ENCODE measurements at places on chromosomes 1 and 21.

GRCh38 chr21:14961502-14961901 is 103.3 kb downstream of the NRIP1 start:
- DNase-seq, result no peak

- DNase-seq, result no peak
These were observed 74.7 kb downstream of the RIPK4 start for GRCh38 chr21:41692185-41692565.

DNA sequence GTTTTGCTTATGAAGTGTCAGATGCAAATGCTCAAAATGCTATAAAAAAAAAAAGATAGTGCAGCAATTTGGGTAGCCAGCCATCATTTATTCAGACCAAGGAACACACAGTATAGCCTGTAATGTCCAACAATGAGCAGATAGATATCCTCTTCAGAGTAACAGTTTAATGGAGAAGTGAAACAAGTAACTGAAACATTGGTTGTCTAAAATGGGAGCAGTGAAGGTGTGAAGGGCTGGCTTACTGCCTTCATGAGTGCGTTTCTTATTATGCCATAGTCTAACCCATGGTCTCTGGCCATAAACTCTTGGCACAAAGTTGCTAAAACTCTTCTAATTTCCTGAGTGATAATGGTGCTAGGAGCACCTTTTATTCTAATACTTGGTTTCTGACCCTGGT is 11.4 kb downstream of the RGS5 start:
- DNase-seq, result no peak

DNA sequence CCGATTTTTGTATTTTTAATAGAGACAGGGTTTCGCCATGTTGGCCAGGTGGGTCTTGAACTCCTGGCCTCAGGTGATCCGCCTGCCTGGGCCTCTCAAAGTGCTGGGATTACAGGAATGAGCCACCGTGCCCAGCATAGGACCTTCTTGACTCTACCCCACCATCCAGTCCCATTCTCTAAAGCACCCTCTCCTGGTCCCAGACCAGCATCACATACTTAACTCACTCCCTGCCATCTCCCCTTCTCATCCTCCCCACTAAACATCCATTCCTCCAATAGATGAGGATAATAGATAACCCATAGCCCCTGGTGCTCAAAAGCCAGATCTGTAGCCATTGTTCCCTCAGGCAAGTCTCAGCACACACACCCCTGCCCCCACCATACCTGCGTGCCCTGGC is 2.1 kb downstream of the ENTREP3 start:
- no peak for DNase-seq

DNA sequence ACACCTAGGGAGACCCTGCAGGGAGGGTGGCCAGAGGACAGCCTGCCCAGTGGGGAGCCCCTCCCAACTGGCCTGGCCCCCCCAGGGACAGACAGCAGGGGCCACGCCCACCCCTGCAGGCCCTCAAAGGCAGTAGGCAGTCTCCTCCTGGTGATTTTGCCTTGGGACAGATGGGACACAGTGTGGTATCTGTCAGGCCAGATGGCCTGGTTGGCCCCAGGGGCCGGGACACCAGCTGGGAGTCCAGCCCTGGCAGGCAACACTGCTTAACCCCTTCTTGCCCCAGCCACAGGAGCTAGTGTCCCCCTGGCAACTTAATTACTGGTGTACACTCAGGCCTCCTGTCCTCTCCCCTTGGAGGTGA is 17.8 kb downstream of the IFFO2 start:
- DNase-seq, result no peak
